Caco-2 (cell line): ENCODE measurements at places on chromosomes 3 and 15.

GRCh38 chr3:10299679-10300078 lies 6.9 kb upstream of the GHRL start:
- DNase-seq = no peak

DNA sequence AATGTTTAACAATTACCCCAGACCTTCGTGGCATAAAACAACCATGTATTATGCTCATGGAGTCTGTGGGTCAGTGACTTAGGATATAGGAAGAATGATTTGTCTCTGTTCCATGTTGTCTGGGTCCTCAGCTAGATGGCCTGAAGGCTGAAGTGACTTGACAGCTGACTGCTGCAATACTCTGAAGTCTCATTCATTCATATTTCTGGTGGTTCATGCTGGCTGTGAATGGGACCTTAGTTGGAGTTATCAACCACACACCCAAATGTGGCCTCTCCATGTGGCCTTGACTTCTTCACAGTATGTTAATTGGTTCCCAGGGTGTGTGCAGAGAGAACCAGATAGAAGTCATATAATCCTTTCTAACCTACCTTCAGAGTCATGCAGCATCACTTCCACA lies 145.1 kb upstream of the BFSP2 start:
- no peak for DNase-seq

DNA sequence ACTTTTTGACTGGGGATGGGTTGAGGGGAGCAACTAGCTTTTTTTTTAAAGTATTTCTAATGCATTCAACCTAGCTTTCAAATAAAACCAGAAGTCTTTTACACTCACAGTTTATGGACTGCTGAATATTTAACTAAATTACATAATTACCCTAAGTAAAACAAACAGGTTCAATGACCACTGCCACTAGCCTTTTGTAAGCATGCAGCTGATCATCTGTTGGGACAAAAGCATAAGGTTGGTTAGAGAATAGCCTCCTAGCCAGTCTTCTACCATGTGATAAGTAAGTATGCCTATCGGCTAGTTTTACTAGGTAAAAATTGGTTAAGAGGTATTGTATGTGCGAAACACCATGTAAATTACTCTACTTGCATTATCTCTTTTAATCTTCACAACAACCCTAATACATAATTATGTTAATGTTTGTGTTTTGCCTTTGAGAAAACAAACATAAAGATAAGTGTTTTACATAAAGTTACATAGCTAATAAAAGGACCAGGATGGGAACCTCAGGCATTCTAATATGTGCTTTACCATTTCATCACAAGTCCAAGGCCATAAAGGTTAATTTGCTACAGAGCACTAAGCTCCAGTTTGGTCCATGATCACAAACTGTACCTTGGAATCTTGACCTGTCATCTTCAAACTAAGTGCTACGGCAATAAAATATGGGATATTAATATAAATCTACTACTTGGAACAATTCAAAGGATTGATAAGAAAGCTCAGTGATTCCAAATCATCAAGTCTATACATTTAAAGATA lies 13.2 kb downstream of the PFN2 start:
- no peak for DNase-seq

GRCh38 chr3:48057521-48057920 lies 41.3 kb upstream of the MAP4 start:
- DNase-seq = no peak

DNA sequence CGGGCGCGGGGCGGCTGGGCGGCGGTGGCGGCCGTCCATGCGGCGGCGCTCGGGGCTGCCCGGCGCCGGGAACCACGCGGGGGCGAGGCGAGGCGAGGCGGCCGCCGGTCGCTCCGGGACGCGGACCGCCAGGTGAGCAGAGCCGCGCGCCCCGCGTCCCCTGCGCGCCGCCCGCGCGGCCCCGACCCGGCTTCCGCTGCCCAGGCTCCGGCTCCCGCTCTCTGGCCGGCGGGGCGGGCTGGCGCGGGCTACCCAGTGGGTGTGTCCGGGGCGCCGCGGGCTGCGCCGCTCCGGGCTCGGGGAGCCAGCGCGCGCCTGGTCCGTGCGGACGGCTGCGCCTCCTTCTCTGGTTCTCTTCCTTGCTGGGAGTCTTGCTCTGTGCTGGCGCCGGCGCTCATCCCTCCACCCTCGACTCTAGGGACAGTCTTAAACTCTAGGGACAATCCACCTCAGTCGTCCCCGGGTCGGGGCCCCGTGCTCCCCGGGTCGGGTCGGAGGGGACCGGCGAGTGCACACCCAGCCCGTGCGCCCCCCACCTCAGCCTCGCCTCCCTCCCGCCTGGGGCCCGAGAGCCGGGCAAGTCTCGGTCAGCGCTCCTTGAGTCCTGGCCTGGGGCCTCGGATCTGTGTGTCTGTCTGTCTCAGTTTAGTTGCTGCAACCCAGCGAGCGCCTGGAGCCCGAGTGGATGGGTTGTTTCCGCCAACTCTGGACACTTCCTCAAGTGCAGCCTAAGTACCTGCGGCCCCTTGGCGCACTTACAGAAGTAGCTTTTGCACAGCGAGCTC lies 488 bp downstream of the THSD4 start:
- DNase-seq = no peak

DNA sequence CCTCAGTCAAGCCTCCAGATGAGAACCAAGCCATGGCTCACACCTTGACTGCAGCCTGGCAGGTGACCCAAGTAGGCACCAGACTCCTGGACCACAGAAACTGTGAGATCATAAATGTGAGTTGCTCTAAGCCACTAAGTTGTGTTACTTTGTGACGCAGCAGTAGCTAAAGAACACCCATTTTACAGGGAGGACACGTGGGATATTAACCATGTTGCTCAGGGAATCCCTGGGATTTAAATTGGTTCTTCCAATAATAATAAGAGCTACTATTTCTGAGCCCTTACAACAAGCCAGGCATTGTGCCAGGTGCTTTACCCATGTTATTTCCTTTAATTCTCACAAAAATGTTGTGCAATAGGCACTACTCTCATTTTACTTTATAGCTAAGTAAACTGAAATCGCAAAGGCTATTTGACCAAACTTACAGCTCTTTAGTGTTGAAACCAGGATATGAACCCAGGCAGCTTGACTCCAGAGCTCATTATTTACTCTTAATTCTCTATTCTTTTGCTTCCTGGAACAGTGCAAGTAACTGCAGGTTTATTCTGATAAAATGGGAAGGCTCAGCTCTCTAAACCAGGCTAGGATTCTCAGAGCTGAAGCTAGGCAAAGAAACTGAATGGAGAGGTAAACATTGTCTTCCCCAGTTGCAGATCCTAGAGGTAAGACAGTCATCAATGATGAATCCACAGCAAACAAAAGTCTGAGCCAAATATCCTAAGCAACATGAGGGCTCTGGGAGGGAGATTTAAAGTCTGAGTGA lies 294.4 kb downstream of the KBTBD8 start:
- no peak for DNase-seq

DNA sequence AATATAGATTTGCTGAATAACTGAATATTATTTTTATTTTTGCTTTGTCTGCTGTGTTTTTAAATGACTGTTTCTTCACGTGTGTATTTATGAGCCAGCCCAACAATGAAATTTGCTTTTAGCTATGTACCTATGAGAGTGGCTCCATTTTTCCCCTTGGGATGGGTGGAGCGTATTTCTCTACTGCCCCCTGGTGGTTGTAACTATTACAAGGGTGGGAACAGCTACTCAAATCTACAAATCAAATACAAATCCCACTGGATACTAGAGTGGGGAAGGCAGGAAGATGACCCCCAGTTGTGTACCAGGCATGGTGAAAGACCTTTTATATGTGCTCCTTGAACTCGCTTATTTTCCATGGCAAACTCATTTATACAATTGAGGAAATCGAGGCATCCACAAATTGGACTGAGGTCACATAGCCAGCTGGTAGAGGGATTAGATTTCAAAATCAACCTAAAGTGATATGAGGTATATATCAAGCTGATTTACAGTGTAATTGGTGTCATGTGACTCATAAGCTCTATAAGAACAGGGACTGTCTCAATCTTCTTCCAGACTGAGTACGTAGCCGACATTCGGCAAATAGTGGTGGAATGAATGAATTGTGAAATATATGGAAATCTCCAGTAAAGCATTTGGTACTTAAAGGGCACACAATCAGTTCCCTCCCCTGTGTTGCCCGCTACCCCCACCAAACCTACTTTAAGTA lies 69.5 kb upstream of the VEPH1 start:
- peak; percentile 71 for DNase-seq

GRCh38 chr3:143037867-143038266 lies 36.5 kb downstream of the U2SURP start:
- DNase-seq = no peak

DNA sequence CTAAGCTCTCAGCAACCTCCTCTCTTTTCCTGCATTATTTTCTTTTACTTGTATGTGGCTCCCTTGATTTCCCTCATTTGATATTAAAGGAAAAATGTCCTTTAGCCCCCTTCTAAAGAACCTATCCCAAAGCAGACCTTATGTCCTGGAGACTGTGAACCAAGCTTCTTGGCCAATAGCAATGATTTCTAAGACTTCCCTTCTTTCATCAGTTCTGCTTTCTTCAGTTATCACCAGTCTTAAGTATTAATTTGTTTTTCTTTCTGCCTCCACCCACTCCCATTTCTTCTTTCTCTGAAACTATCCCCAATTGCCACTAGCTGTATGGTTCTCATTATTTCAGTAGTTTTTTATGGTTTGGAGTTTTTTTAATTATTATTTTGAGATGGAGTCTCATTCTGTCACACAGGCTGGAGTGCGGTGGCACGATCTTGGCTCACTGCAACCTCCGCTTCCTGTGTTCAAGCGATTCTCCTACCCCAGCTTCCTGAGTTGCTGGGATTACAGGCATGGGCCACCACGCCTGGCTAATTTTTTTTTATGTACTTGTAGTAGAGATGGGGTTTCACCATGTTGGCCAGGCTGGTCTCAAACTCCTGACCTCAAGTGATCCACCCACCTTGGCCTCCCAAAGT lies 12.1 kb downstream of the TMOD3 start:
- no peak for DNase-seq

- no peak for DNase-seq
Measured at GRCh38 chr15:82292271-82292670, 29.7 kb downstream of the SAXO2 start.

DNA sequence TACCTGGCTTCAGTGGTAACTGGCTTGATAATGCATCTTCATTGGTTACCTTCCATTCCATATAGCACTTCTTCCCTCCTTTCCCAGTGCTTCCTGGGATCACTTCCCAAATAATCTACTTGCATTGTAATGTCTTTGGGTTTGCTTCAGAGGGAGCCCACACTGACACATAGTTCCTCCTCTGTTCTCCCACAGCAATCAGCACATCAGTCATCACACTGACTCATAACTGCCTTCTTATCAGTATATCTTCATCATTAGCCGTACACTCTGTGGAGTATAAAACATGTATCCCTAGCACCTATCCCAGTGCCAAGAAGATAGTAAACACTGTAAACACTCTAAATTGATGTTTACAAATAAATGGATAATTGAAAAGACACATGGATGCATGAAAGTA lies 91.4 kb upstream of the SCN10A start:
- no peak for DNase-seq

DNA sequence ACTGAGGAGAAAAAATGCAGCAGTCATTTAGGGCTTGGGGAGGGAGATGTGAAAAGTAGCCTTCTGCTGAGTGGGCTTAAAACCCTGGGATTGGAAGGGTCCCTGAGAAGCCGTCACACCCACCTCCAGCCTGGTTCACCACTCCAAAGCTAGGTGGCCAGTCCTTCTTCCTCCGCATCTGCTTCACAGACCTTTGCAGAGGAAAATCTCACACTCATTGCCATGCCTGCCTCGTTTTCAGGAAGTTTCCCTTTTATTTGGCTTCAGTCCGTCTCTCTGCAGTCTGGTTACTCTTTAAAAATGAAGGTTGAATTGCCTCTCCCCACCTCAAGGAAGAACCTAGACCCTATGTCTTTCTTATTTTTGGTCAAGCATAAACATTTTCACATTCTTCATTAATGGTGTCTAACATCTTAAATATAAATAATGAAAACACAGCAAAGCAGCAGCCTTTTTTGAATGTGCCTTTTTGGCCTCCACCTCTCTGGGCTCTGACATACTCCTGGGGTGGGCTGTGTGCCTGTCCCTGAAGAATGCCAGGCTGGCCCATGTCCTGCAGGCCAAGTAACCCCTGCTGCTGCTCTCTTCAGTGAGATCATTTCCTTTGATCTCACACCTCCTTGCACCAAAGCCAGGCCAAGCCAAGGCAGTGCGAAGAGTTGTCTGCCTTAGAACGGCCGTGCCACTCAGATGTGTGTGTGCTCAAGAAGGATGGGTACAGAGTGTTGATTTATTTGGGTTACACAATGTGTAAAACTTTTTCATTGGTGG lies 11.0 kb downstream of the MRAS start:
- DNase-seq = no peak

- no peak for DNase-seq
Measured at GRCh38 chr3:146503461-146504202, 34.3 kb upstream of the PLSCR2 start.

- DNase-seq = no peak
Measured at GRCh38 chr3:178055939-178056338, 480.3 kb upstream of the KCNMB2 start.

- DNase-seq = no peak
Measured at GRCh38 chr3:49296781-49297411, 19.9 kb upstream of the C3orf62 start.

DNA sequence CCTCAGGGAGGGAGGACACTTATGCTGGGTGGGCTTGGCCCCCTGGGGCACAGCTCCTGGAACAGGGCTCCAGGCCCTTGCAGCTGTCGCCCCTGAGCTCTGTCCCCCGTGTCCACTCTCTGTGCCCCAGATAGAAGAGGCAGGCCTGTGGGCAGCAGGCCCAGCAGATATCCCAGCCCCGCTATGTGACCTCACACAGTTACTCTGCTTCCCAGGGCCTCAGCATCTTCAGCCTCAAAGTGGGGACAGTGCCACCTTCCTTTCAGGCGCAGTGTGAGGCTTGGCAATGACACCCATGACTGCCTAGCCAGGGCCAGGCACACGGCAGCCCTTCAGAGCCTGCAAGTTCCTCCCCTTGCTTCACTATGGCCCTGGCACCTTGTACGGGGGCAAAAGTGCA lies 98.4 kb downstream of the IQSEC1 start:
- no peak for DNase-seq

GRCh38 chr15:57541805-57542504 lies 49.7 kb upstream of the MYZAP start:
- DNase-seq = peak; percentile 80

- no peak for DNase-seq
Measured at GRCh38 chr3:44058868-44059203, 182.8 kb upstream of the TOPAZ1 start.

DNA sequence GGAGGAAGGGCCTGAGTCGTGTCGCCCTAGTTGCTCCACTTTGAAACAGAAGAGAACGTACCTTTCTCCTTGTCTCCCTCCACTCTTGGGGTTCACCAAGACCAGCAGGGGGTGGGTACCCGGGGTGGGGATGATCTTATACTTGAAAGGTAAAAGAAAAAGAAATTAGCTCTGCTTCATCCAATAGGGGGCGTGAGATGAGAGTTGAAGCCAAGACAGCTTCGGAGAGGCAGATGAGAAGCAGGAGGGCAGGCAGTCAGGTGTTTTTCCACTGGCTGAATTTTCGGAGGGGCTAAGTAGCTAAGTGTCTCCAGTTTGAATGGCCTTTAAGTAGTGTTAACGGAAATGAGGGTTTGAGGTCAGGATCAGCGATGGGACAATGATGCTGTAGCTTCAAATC lies 100.4 kb downstream of the DGKG start:
- DNase-seq = no peak

- DNase-seq = no peak
Measured at GRCh38 chr3:158846803-158847451, 45.1 kb downstream of the MFSD1 start.
